ENCODE measurements at places on chromosomes 11 and 22. TPM values are rescaled to one million over a fixed set of nuclear protein-coding genes. Genes with fewer than 3 reads are reported as not detected.

GRCh38 chr11:59938132-59938531, at the start of gene OOSP1:
OOSP1 (plus strand) TSS chr11:59938432; CDS start chr11:59938455, 23 bp downstream.
- DNase-seq = no peak

The DENND6B gene
- 3.1 TPM for total RNA-seq

The PRODH gene
- total RNA-seq = not detected

The MMP8 gene
- not detected for total RNA-seq

DNA sequence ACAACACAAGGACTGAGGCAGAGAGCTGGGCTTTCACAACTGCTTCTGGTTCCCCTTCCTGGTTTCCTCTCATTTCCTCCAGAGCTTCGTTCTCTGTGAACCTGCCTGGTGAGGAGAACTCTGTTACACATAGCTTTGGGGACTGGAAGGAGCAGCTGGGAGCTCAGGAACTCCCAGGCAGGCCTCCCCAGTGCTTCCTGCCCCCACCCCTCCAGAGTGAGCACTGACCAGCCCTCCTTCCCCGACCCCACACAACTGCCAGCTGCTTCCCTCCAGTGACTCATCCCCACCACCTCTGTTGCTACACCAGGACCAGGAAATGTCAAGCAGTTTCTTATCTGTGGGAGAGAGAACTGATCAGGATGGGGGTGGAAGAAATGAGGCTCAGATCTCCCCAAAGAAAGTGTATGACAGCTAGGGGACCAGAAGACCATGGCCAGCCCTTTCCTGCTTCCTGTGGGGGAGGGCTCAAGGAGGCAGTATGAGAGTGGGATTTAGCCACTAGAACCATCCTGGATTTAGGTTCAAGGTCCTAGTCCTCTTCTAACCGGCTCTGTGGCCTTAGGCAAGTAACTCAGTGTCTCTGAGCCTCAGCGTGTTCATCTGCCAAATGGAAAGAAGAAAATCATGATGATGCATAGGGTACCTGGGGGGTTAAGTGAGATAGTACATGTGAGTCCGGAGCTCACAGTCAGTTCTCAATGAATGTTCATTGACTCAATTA, 4.5 kb upstream of the TP53I11 start:
- DNase-seq = no peak
